Uterus (tissue), 4 donors: ENCODE measurements at places on chromosomes 16 and 17. TPM values are rescaled to one million over a fixed set of nuclear protein-coding genes. Genes with fewer than 3 reads are reported as not detected.

DNA sequence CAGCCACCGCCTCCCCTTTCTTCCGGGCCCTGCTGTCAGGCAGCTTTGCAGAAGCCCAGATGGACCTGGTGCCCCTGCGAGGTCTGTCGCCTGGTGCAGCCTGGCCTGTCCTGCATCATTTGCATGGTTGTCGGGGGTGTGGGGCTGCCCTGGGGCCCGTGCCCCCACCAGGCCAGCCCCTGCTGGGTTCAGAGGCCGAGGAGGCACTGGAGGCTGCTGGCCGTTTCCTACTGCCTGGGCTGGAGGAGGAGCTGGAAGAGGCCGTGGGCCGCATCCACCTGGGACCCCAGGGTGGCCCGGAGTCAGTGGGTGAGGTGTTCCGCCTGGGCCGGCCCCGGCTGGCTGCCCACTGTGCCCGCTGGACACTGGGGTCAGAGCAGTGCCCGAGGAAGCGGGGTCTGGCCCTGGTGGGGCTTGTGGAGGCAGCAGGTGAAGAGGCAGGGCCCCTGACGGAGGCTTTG is 5.5 kb upstream of the TGFB1I1 start:
- no peak for DNase-seq

PRAC2 gene
- not detected for total RNA-seq

- DNase-seq, result no peak
Observed at GRCh38 chr16:57675741-57676551, 7.8 kb downstream of the ADGRG3 start.

DNA sequence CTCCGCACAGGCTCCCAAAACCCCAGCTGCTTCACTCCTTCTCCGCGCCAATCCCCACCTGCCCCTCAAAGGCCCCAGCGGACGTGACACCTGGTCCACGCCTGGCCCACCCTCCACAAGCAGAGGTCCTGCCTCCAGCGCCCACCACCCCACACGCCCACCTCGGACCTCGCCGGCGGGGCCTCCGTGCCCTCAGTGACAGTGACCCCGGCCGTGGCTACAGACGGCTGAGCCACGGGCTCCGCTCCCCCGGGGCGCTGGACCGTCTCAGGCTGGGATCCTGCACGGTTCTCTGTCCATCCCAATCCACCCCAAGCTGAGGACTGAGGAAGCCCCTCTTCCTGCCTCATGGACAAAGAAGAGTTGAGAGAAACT is 25.1 kb downstream of the PIEZO1 start:
- no peak for DNase-seq

- no peak for DNase-seq
Observed at GRCh38 chr16:64654178-64654577, 467.7 kb downstream of the CDH11 start.

DNA sequence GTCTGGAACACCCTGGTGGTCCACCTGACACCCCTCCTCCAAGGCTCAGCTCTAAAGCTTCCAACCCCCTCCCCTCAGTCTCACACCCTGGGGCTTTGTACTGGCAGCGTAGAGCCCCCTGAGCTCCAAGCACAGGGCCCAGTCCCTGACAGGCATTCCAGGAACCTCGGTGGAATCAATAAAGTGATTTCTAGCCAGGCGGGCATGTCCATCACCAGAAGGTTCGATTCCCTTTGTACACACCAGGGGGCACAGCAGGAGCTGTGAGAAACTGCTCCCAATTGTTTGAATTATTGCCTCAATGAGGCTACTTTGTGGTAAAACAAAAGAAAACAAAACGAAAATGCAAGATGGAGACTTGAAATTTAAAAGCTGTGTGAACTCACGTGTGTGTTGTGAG is 51.8 kb downstream of the SMPD3 start:
- DNase-seq, result no peak

- no peak for DNase-seq
Observed at GRCh38 chr17:17752821-17753321, 71.6 kb downstream of the RAI1 start.

GRCh38 chr16:87288753-87289362 is 28.3 kb downstream of the C16orf95 start:
- no peak for DNase-seq

- no peak for DNase-seq
Observed at GRCh38 chr17:16442141-16442540, 26.8 kb downstream of the TRPV2 start.

CCL7 gene
- total RNA-seq, result not detected

ZNRF1 gene
- 21.4 TPM for total RNA-seq

DNA sequence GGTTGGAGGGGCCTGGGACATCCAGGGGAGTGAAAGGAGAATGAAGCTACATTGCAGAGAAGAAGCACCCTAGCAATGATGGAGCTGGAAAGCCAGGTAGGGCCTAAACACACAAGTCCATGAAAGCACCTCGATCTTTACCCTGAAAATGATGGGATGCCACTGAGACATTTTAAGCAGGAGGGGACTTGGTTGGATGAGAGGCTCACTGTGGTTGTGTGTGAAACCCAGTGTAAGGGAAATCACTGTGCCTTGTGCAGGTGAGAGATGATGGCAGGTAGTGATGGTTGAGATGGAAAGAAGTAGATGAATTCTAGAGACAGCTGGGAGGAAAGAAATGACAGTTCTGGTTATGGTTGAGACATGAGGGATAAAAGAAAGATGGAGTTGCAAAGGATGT is 132.9 kb upstream of the CACNG3 start:
- DNase-seq, result no peak

GRCh38 chr17:21817791-21818364 is 125.6 kb downstream of the KCNJ18 start:
- DNase-seq, result no peak

DNA sequence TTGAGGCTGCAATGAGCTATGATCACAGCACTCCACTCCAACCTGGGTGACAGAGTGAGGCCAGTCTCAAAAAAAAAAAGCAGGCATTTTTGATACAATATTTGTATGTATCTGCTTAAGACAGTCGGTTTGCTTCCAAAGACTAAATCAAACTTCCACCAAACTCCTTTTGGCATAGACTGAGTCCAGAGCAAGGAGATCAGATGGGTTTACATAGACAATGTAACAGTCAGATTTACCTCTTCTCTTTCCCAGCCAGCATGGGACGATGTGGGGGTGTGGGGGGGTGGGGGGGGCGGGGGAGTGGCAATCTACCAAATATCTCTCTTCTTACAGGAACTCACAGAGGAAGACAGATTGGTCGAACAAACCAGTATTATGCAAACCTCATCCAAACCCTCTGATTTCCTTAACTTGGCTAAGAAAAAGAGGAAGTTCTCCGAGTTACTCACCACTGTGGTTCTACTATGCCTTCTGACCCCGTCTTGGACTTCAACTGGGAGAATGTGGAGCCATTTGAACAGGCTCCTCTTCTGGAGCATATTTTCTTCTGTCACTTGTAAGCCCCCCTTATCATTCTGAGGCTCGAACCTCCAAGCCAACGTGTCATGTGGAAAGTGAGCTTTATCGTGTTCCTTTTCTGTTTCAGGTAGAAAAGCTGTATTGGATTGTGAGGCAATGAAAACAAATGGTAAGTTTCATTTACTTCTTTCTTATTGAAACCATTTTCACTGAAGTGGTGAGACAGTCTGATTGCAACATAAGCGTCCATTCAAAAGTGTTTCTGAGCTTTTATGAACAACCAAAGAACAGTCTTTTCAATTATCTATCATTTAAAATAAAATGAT is at the start of gene MILR1:
Gene MILR1 (plus strand): TSS at position 451 of the 848 bp plus-strand sequence. CDS start 54 bp downstream, at position 505.
- peak; percentile 52 for DNase-seq

GRCh38 chr17:2022647-2023240 is 2.4 kb downstream of the RTN4RL1 start:
- DNase-seq, result no peak

DNA sequence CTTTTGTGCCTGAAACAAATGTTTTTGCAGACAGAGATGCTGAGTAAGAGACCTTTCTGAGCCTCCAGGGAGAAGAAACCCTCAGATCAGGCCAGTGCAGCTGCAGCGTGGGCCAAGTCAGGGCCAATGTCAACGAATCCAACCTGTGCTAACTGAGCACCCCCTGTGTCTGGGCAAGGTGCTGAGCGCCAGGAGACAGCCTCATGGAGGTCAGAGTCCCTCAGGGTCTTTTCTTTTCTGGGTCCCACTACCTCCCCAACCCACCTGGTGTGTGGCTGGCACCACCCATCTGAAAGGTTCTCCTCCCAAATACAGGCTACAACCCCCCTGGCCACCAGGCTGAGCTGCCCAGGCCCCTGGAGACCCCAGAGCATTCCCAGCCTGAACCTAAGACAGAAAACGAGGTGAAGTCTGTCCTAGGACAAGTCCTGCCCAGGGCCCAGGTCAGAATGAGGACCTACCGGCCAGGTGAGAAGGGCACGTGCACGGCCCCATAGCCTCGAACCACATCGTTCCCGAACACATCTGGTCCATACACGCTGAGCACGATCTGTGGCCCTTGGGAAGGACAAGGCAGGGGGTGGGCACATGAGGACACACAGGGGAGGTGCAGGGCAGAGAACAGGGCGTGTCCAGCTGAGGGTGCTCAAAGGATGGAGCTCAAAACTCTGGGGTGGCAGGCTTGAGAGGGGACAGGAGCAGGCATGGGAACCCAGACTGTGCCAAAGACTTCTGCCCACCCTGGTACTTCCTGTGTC is 15.0 kb downstream of the B9D1 start:
- peak; percentile 36 for DNase-seq

ZNF624 gene
- 28.0 TPM for total RNA-seq

GRCh38 chr16:85134789-85135142 is 22.5 kb upstream of the CIBAR2 start:
- DNase-seq, result peak; percentile 56

GRCh38 chr16:28321700-28322411 is 29.5 kb downstream of the SBK1 start:
- no peak for DNase-seq

- no peak for DNase-seq
Observed at GRCh38 chr16:82605863-82606620, 20.7 kb upstream of the CDH13 start.

CD300LB gene
- total RNA-seq, result 0.48 TPM

DNA sequence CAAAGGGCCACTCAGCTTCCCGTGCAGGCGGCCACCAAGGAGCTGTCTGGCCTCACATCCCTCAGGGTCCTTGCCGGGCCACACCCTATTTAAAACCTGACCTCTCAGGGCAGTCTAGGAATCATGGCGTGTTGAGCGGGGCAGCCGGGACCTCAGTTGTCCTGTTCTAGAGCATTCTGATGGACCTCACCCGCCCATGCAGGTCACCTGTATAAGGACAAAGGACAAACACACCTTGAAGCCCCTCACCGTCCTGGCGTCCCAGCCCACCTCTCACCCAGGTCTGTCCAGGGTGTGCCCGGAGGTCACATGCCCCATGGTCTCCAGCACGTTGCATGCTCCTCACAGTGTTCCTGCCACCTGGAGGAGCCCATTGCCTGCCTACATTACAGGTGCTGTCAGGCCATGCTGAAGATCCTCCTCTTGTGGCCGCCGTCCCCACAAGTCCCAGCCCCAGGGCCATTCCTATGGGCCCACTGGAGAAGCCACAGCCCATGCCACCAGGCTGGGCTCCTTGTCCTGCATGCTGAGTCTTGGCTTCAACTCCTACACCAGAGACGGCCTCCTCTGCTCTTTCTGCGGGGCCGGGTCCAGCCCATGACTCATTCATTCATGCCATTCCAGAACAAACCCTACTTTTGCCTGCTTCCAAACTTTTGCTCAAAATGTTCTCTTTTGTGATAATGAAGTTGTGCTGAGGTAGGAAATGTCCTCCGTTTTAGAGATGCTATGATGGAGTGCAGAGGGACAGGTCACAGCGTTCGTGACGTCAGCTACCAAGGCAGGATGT is 46.3 kb downstream of the PEMT start:
- DNase-seq, result no peak

TAT gene
- not detected for total RNA-seq

DNA sequence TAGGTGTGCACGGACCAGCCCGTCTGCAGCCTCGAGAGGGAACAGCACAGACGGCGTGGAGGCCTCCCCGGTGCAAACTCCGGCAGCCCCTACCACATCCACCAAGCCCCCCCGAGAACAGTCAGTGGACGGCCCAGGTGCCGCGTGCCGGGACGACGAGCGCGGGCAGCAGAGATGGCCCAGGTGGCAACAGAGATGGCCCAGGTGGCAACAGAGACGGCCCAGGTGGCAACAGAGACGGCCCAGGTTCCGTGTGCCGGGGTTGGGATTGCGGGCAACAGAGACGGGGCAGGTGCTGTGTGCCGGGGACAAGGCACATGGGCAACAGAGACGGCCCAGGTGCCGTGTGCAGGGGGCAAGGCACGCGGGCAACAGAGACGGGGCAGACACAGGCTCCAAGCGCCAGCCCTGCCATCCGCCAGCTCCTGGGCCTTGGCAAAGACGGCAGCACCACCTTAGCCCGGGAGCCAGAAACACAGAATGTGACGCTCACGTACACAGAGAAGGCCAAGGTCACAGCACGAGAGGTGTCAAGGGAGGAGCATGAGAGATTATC is 31.1 kb downstream of the RPH3AL start:
- no peak for DNase-seq

- DNase-seq, result no peak
Observed at GRCh38 chr17:76255801-76256429, 9.2 kb upstream of the UBALD2 start.

- no peak for DNase-seq
Observed at GRCh38 chr17:3917391-3917931, 1.2 kb upstream of the P2RX1 start.

CACNG4 gene
- total RNA-seq, result 0.26 TPM

DNA sequence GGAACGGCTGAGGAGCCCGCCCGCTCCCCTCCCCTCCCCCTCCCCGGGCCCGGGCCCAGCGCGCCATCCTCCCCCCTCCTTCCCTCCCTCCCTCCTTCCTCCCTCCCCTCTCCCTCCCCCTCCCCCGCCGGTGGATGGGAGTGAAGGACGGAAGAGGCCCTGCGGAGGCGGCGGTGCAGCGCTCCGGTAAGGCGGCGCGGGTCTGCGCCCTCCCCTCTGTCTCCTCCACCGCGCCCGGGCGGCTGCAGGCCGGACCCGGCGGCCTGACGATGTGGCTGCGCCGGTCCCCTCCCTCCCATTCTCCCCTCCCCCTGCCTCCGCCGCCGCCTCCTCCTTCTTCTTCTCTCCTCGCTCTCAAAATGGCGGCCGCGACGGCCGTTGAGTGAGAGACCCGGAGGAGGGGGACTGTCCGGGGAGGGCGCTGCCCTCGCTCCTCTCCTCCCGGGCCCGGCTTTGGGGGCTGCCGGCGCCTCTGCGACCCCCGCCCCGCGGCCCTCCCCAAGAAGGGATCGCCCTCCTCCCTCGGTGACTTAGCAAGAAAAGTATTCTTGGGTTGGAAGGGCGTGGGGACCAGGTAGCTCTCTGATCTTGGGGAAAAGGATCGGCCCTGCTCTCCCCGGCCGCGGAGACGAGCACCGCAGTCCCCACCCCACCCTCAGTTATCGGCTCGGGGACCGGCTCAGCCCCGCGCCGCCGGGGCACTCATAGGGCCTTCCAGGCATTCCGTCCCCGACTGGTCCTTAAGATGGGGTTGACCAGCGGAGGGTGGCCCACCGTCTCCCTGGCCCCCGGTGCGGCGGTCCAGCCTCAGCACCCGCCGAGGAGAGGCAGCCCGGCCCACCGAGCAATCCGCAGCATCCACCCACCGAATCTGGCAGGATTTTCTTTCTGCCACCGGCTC is 617 bp downstream of the PAFAH1B1 start:
- peak; percentile 80 for DNase-seq
